ENCODE measurements at places on chromosomes 12 and 14.

DNA sequence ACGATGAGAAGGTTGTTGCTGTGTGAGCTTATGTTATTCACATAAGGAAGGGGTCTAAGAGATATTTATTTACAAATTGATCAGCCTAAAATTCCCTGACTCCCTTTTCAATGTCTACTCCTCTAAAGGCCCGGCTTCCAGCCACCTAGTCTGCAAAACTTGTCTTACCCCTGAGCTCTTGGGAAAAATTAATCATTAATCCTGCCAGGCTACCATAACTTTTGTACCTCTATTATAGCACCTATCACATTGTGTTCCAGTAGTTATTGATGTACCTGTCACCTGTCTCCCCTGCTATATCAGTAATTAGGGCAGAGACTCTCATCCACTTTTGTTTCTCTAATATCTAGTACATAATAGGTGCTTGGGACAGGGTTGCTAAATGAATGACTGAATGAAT is 29.3 kb upstream of the FRS2 start:
- no peak for DNase-seq

GRCh38 chr14:68685419-68686204 is 107.3 kb downstream of the ZFP36L1 start:
- no peak for DNase-seq

DNA sequence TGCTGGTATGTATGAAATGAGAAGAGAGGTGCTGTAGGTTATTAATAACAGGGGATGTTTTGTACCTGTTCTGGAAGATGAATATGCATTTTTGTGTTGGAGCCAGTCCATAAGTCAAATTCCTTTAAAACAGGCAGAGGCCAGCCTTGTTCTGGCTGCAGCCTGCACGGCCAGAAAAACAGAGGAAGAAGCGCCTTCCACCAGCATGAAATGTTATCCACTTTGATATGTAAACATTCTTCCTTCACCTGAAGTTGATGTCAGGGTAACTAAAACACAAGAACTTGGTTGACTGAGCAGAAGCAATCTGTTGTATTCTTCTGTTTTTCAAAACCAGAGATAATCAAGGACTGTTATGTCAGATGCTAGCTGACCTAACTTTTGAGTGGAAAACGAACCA is 237.9 kb upstream of the PLEKHG7 start:
- no peak for DNase-seq

DNA sequence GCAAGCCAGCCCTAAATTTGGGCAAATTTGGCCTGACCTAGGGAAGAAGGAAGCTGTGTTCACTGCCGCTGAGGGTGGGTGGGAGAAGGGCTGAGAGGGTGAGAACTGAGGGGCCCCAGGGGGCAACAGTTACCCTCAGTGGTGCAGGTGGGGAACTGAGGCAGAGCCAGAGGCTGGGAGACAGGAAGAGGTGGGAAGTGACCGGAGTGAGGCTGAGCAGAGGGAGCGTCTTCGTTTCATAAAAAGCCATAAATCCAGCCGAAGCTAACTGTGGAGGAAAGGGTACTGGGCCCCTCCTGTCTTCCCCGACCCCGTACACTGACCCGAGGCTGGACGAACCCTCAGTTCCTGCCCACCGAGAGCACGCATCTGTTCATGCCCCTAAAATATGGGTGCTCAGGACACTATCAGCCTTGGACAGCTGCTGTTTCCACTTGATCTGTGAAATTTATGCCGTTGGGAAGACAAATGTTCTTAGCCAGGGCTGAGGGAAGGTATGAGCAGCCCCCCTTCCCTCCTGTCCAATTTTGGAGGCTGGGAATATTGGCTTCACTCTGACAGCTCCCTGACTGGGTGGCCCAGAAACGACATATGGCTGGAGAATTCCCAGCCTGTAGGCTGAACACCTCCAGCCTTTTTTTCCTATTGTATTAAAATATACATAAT is 116.5 kb downstream of the KIF26A start:
- DNase-seq, result no peak

DNA sequence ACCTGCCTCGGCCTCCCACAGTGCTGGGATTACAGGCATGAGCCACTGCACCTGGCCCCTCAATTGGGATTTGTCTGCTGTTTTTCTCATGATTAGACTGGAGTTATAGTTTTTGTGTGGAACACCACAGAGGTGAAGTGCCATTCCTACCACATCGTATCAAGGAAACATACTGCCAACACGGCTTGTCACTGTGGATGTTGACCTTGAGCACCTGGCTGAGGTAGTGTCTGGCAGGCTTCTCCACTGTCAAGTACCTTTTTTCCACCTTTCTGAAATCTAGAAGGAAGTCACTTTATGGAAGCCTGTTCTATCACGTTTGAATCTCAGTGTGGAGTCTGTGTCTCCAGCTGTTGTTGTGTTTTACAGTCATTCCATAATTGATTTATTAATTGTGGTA is 21.4 kb upstream of the SEL1L start:
- DNase-seq, result no peak

GRCh38 chr14:94043756-94044475 is 17.8 kb downstream of the OTUB2 start:
- no peak for DNase-seq

DNA sequence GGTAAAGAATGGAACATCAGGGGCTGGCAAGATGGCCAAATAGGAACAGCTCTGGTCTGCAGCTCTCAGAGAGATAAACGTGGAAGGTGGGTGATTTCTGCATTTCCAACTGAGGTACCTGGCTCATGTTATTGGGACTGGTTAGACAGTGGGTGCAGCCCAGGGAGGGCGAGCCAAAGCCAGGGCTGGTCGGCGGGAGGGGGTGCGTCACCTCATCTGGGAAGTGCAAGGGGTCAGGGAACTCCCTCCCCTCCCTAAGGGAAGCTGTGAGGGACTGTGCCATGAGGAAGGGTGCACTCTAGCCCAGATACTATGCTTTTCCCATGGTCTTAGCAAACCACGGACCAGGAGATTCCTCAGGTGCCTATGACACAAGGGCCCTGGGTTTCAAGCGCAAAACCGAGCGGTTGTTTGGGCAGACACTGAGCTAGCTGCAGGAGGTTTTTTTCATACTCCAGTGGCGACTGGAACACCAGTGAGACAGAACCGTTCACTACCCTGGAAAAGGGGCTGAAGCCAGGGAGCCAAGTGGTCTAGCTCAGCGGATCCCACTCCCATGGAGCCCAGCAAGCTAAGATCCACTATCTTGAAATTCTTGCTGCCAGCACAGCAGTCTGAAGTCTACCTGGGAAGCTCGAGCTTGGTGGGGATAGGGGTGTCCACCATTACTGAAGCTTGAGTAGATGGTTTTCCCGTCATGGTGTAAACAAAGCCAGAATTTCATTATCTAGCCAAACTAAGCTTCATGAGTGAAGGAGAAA is 317.6 kb downstream of the NELL2 start:
- no peak for DNase-seq

DNA sequence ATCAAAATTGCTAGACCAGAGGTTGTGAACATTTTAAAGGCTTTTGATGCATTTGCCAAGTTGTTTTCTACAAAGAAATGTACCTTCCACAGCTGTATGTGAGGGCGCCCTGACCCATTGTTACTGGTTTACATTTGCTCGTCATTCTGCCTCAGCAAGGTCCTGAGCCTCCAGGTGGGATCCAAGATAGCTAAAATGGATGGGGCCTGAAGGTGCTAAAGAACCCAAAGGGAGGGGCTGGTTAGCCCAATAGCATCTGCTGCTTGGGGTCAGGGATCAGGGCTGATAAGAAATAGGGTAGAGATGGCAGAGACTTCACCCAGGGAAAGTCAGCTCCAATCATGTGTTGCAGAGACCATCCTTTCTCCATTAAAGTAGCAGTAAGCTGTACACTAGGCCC is 43.1 kb downstream of the GALNT16 start:
- no peak for DNase-seq

DNA sequence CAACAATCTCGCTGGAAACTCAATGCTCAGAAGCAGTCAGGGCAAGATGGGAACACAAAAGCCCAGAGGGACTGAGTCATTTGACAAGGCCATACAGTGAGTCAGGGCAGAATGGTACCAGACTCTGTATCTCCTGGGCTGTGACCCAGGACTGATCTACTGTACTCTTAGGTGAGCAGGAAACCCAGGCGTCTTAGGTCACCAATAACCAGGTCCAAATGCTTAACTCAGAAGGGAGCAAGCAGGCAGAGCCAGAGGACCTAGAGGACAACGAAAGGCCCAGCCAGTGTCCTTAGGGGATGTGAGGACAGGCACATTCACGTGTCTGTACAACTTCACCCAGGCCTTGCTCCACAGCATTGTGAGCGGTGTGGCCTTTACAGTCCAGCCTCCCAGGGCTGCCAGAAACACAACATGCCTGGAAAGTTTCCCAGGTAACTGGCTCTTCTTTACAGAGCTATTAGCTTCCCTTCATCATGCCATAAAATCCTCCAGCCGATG is 69.9 kb downstream of the ARL6IP4 start:
- DNase-seq, result no peak

DNA sequence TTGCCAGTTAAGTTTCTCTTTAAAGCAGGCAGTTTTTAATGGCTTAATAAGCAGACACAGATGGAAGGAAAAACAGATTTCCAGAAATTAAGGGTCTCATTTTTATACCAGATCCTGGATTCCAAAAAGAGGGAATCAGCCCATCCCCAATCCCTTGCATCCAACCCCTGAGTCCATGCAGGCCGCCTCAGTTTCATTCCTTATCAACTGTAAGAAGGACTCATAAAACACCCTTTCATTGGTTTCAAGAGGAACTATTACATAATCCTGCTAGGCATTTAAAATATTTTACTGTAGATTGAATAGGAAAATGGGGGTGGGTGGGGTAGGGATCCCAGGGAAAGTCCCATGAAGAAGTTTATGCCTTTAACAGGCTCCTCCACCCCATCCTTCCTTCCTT is 9.4 kb downstream of the CCDC184 start:
- no peak for DNase-seq

DNA sequence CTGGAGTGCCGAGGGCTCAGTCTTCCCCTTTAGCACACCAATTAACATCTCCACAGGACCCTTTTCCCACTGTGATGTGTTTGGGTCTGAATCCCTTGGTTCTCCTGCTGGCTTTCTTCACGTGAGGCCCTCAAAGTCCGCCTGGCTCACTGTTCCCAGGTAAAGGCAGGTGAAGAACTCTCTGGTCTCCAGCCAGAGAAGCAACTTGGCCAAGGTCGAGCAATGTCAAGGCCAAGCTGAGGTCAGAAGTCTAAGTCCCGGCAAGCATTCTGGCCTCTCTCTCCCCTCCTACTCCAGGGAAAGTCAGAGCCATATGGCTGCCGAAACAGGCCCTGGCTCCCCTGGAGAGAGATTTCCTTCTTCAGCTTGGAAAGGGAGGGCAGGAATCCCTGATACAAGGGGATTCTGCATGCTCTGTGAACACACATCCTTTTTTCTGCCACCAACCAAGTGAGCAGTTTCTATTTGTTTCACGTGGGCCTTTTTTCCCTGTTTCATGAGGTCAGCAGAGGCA is 61.4 kb upstream of the ESRRB start:
- DNase-seq, result no peak

- peak; percentile 49 for DNase-seq
These were observed 34.5 kb upstream of the NFYB start for GRCh38 chr12:104172570-104172947.

- DNase-seq, result no peak
These were observed 66.5 kb downstream of the ATP23 start for GRCh38 chr12:58007875-58008274.

- no peak for DNase-seq
These were observed 56.3 kb upstream of the CPNE8 start for GRCh38 chr12:38961683-38962082.

GRCh38 chr14:37116933-37117849 is 55.2 kb downstream of the SLC25A21 start:
- DNase-seq, result no peak

DNA sequence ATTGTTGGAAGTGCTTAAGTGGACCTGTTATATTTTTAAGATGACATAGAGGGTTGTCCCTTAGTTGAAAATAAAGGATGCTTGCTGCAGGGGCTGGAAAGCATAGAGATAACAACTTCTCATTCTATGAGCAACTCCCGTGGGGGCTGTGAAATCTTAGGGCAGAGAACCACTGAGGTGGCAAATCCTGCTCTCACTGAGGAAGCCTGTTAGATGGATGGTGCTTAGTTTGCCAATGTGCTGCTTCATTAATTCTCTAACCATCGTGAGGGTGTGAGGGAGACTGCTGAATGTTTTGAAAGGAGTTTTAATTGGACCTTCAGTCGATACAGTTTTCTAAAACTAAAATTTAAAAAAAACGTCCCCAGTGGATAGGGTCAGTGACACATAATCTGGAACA is 46.5 kb downstream of the PTPRO start:
- DNase-seq, result no peak

DNA sequence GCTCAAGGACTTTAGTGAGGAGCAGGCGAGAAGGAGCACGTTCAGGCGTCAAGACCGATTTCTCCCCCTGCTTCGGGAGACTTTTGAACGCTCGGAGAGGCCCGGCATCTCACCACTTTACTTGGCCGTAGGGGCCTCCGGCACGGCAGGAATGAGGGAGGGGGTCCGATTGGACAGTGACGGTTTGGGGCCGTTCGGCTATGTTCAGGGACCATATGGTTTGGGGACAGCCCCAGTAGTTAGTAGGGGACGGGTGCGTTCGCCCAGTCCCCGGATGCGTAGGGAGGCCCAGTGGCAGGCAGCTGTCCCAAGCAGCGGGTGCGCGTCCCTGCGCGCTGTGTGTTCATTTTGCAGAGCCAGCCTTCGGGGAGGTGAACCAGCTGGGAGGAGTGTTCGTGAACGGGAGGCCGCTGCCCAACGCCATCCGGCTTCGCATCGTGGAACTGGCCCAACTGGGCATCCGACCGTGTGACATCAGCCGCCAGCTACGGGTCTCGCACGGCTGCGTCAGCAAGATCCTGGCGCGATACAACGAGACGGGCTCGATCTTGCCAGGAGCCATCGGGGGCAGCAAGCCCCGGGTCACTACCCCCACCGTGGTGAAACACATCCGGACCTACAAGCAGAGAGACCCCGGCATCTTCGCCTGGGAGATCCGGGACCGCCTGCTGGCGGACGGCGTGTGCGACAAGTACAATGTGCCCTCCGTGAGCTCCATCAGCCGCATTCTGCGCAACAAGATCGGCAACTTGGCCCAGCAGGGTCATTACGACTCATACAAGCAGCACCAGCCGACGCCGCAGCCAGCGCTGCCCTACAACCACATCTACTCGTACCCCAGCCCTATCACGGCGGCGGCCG is 1.1 kb downstream of the PAX9 start:
- DNase-seq, result no peak

DNA sequence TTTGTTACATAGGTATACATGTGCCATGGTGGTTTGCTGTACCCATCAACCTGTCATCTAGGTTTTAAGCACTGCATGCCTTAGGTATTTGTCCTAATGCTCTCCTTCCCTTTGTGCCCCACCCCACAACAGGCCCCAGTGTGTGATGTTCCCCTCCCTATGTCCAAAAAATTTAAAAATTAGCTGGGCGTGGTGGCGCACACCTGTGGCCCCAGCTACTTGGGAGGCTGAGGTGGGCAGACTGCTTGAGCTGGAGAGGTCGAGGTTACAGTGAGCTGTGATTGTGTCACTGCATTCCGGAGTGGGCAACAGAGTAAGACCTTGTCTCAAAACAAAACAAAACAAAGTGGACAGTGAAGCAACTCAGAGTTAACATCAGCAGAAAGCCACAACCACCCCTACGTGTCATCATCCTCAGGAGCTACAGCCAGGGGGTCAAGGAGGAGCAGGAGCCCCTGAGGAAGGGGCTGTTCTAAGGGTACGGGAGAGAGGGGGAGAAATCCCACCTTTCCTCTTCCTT is 36.8 kb upstream of the SGPP1 start:
- no peak for DNase-seq

GRCh38 chr14:37253905-37254304 is 56.2 kb downstream of the MIPOL1 start:
- no peak for DNase-seq

GRCh38 chr12:47711448-47711847 is 5.6 kb upstream of the RPAP3 start:
- DNase-seq, result no peak

All from right atrium auricular region (tissue), 2 donors.